NCI-H345 (cell line): ENCODE measurements at places on chromosomes 12 and 14.

GRCh38 chr12:6927379-6928021 is at the start of gene ATN1:
Gene ATN1 (plus strand): TSS chr12:6927959. CDS start chr12:6934002, 6,043 bp downstream.
- DNase-seq, result peak; percentile 46

GRCh38 chr14:71885301-71885700 is 46.9 kb upstream of the RGS6 start:
- DNase-seq, result no peak

GRCh38 chr12:58393152-58393551 is 451.8 kb downstream of the ATP23 start:
- no peak for DNase-seq

DNA sequence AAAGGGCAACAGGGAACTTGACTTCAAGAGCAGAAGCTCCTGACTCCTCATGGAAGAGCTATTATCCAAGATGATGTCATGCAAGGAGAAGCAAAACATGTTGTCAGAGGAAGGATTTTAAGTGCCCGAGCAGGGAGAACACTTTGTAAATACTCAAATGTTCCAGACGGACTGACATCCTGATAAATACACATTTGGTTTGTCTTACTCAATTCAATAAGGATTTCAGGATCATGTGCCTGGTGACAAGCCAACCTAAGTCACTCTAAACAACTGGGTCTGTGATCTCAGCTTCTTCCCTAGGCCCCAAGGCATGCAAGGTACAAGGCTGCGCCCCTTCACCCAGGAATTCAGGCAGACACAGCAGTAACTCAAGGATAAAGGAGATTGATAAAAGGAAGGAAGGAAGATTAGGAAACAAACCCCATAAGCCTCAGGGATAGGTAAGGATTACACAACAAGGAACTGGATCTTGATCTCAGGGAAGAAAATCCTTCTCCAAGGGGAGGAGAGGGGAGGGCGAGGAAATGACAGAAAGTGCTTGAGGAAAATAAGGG is 26.8 kb upstream of the CEBPE start:
- DNase-seq, result no peak

DNA sequence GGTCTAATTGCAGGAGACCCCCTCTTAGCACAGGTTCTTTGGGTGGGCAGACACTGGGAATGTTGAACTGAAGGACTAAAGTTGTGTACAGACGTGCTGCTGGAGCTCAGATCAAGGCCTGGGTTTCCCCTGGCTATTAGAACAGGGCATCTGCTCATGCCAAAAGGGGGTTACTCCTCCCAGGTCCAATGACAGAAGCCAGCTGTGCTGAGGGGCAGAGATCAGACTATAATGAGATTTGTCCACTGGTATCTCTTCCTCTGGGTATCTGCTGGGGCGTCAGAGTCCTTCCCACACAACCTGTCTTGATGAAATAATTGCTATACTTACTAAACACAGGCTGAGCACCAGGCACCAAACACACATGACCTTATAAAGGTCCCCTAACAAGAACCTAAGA is 42.6 kb downstream of the LTBP2 start:
- DNase-seq, result no peak

GRCh38 chr14:57319636-57320192 is 50.9 kb downstream of the AP5M1 start:
- DNase-seq, result no peak

DNA sequence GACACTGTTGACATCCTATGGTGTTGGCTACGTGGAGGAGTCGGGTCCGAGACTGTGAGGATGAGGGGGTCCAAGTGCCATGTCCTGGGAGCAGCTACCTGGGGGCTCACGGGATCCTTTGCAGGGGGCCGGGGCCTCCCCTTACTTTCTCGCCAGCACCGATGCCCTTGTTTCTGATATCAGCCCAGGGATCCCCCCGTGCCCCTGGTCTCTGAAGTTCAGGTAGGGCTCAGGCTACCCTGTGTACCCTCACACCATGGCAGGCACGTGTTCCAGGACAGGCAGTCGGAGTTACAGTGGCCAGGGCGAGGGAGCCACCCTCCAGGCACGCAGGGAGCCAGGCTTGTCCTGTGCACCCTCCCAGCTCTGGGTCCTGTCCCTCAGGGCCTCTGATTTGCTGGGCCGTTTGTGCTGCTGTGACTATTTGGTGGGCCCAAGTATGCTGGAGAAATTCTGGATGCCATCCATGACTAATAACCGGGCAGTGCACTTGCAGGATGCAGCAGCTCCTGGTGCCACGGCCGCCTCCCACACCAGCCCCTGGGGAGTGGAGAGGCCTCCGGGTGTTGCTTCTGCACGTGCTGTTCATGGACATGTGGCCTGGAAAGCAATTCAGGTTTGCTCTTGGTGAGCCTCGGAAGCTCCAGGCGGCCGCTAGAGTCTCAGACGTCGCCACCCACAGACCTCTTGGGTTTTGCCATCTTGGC is 93.1 kb upstream of the SFSWAP start:
- no peak for DNase-seq

GRCh38 chr14:20247646-20248246 is 8.7 kb downstream of the OR11H4 start:
- peak; percentile 1 for DNase-seq

GRCh38 chr12:77947330-77947729 is 116.6 kb downstream of the NAV3 start:
- DNase-seq, result no peak

GRCh38 chr14:91417120-91417982 is at the start of gene CCDC88C:
Gene CCDC88C (minus strand): TSS chr14:91417820. CDS start chr14:91417690, 130 bp downstream.
- DNase-seq, result peak; percentile 76

- peak; percentile 68 for DNase-seq
Measured at GRCh38 chr14:76876076-76876475, 49.9 kb downstream of the LRRC74A start.

- no peak for DNase-seq
Measured at GRCh38 chr12:110684312-110684836, 4.5 kb downstream of the HVCN1 start.

GRCh38 chr12:120474616-120474960 is 5.0 kb upstream of the SRSF9 start:
- DNase-seq, result no peak

DNA sequence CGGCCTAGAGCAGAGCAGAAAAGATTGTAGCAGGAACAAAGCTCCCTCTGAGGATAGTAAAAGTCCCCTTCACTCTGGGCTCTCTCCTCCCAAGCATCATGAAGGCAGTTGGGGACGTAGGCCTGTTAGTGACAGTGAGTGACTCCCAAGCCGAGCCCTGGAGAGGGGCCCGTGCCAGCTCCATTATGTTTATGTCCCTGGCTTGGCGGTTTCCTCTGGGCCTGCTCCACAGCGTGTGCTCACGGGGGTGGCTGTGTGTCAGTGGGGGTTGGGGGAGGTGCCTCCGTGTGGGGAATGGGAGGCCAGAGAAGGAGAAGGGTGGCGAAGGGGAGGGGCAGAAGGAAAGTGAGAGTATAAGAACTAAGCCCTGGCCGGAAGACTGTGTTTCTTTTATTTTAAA is 170.0 kb upstream of the VASH1 start:
- DNase-seq, result no peak

- DNase-seq, result no peak
Measured at GRCh38 chr12:23964812-23965211, 15.3 kb upstream of the SOX5 start.

- DNase-seq, result peak; percentile 34
Measured at GRCh38 chr14:91249841-91250616, 5.5 kb upstream of the GPR68 start.

DNA sequence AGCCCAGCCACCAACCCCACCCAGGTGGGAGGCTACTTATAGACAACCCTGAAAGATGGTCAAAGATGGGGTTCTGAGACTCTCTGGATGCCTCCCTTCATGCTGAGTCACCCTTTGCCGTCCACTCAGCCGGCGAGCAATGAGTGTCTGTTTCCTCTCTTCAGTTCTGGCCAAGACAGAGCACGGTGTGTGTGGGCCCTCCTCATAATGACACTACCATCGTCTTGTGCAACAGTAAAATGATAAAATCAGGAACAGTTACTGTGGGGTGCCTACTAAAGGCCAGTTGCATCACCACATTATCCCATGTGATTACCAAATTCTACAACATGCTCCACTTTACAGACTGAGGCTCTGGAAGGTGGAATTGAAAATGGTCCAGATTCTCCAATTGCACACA is 7.0 kb upstream of the BDKRB1 start:
- DNase-seq, result no peak

DNA sequence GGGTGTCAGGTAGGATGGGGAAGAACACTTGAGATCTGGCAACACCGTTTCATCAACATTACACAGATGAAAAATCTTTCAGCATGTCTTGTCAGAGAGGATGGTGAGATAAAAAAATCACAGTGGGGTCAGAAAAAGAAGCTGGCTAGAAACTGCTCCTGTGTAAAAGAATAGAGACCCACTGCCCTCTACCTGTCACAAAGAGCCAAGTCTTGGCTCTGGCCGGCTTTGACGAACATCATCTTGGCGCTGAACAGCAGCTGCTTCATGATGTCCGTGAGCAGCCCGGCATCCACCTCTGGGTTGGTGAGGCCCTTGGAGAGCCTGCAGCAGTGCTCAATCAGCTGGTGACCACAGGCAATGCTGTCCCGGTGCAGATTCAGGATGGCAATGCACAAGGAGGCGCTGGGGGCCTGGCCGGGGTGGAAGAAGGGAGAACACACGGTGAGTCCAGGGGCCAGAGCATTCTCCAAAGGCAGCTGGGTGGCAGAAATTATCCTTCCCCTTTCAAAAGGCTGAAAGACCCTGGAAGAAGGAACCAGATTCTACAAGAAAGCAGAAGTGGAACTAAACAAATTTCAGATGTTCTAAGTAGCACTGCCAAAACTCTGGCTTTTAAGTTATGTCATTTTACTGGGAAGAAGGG is 50.2 kb downstream of the ZFYVE26 start:
- DNase-seq, result no peak

GRCh38 chr14:94654071-94654861 is 42.1 kb downstream of the SERPINA3 start:
- DNase-seq, result no peak

DNA sequence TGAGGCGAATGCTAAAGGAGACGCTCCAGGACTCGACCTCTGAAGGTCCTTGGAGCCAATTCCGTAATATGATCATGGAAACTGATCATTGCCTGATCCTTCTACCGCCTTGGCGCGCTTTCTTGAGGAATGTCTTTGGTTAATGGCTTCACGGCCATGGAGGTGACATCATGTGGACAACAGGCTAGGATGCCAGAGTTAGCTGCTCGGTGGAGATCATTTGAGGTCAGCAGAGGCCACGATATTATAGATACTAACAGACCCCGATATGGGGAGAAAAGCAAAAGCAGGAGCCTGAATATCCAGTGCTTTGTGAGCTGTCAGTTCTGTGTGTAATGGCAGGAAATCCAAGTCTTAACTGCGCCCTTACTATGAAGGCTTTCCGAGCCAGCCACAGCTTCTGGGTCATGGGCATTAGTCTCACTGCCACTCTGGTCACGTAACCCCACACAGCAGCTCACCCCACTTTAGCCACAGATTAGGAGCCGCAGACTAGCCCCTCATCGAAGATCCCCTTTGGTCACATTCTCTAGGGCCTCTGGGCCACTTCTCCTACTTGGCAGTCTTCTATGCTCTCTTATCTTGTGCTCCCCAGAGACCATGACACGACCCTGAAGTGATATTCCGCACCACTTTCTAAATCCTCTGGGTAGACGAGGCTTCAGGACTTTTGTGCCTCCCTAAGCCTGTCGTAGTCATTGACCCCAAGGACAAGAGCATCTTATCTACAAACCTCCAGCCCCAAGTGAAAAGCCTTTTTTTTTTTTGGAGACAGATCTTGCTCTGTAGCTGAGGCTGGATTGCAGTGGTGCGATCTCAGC is 724 bp upstream of the CS start:
- no peak for DNase-seq

DNA sequence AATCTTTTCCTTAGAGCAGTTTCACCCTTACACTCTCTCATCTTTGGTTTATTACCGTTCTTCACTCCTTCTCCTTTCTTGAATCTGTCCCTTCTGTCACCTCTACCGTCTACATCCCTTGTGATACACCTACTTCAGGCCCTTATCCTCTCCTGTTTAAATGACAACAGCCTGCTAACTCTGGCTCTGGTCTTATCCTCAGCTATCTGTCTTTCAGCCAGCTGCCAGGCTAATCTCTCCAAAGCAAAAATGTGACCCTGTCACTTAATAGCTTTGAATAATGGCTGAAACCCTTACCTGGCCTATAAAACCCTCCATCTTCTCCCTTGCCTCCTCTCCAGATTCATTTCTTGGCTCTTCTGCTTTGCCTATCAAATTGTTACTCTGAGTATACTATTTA is 32.3 kb downstream of the BEST3 start:
- DNase-seq, result no peak

GRCh38 chr12:54398995-54399793 is 14.7 kb upstream of the ZNF385A start:
- DNase-seq, result peak; percentile 77

DNA sequence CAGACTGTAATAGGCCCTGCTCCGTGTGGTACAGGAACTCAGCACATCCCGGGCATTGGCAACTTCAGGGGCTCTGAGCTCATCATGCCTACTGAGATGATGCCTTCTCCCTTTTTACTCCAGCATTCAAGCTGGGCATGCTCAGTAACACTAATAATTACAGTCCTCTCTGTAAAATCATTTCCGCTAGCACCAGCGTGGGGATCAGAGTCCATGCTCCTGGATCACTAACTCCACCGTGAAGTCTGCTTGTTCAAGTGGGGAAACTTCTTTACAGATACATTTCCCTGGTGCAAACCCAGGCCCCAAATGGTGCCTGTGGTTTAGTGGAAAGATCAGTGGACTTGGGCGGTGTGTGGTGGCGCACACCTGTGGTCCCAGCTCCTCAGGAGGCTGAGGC is 16.7 kb downstream of the CLSTN3 start:
- DNase-seq, result no peak

- no peak for DNase-seq
Measured at GRCh38 chr14:75120541-75121291, 6.1 kb downstream of the NEK9 start.

DNA sequence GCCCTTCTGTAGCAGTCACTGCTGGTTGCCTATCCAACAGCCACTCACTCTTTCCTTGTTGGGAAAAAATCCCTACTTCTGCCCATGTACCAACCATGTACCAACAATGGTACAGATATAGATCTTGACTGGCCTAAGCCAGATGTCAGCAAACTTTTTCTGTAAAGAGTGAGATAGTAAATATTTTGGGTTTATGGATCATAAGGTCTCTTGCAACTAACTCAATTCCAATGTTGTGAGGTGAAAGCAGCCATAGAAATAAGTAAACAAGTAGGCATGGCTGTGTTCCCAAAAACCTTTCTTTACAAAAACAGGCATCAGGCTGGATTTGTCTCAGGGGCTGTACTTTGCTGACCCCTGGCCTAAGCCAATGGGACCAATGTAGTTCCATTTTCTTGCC is 73.5 kb downstream of the ARMH4 start:
- DNase-seq, result no peak

GRCh38 chr14:50944647-50945413 is 547 bp upstream of the PYGL start:
- peak; percentile 61 for DNase-seq

GRCh38 chr14:22466491-22466890 is 122.5 kb downstream of the DAD1 start:
- no peak for DNase-seq
